Stimulated activated CD8-positive, alpha-beta memory T cell treated with anti-CD3 and anti-CD28 coated beads, Interleukin-15, amount 100 ng/mL, for 48 hours (primary cell): ENCODE measurements at places on chromosomes 1 and 21.
A peak's percentile ranks its signal among the peaks of the same experiment; 100 is the strongest.

DNA sequence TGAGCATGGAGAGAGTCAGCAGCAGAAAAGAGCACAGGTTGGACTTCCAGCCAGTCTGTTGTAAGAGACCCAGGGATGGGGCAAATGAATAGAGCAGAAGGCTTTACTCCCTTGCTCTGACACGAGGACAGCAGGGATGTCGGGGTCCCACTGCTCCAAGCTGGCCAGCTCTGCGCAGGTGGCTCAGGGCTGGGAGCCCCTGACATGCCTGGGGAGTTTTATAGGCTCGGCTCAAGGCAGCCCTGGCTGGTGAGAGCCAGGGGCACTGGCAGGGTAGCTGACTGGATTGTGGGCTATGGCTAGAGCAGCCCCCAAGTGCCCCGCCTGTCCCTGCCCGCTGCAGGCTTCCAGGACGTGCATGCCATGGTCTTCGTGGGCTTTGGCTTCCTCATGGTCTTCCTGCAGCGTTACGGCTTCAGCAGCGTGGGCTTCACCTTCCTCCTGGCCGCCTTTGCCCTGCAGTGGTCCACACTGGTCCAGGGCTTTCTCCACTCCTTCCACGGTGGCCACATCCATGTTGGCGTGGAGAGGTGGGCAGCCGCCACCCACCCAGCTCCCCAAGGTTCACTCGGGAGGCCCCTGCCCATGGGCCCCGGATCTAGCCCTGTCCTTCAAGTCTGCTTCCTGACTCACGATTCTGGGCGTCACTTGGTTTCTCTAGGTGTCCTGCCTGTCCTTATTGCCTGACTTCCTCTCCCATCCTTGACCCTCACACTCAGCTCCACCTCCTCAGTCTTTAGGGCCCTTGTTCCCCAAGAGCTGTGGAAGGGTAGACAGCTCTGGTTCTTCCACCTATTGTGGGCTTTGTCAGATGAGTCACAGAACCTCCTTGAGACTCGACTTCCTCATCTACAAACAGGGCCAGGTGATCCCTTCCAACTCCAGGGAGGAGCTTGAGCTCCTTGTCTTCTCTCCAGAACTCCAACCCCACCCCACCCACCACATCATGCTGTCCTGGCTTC, 8.2 kb downstream of the RHBG start:
- no peak for DNase-seq

DNA sequence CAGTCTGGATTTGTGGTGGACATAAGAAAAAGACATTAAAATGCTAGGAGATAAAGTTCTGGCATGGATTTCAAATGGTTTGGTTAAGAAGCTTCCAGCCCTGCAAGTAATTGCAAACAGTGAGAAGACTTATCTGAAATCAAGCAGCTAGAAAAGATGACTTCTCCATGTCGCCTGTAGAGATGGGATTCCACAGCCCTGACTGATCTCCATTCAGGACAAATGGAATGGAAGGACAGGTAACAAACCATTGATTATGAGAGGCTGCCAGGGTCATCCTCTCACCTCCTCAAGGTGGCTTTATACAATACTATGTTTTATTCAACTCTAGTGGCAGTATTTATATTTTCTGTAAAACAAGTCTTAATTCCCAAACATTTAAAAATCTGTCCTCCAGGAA, 237.9 kb downstream of the HLX start:
- DNase-seq: no peak

DNA sequence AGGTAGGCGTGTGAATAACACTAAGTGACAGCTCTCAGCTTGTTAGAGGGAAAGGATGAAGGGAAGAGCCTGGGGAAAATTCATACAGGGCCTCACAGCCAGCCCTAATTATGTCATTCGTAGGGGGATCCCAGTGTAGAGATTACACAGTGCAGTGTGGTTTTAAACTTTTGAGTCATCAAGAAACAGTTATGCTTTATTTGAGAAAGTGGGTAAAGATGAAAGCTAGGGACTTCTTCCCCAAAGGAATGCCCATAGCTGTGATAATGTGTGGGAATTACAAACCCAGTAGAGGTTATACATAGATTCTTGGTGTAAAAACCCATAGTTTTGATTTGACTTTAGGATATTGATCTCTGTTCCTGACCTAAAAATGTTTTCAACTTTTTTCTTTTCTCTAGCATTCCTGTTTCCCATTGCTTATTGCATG, 1.9 kb downstream of the TTF2 start:
- DNase-seq: no peak

DNA sequence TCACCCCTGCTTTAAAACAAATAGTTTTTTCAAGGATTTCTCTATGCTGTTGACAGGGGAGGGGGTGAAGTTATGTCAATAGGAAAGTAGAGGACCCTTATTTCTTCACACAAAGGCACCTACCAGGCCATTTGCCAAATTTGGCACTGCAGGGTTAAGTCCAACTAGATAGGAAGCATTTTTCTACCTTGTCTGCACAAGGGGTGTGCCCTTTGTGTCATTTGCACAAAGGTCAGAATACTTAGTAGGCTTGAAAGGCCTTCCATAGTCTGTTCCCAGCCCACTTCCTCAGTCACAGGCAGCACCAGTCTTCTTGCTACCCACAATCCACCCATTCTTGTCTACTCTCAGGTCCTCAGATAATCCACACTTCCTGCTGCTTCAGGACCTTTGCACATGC, 7.0 kb downstream of the TACSTD2 start:
- no peak for DNase-seq

DNA sequence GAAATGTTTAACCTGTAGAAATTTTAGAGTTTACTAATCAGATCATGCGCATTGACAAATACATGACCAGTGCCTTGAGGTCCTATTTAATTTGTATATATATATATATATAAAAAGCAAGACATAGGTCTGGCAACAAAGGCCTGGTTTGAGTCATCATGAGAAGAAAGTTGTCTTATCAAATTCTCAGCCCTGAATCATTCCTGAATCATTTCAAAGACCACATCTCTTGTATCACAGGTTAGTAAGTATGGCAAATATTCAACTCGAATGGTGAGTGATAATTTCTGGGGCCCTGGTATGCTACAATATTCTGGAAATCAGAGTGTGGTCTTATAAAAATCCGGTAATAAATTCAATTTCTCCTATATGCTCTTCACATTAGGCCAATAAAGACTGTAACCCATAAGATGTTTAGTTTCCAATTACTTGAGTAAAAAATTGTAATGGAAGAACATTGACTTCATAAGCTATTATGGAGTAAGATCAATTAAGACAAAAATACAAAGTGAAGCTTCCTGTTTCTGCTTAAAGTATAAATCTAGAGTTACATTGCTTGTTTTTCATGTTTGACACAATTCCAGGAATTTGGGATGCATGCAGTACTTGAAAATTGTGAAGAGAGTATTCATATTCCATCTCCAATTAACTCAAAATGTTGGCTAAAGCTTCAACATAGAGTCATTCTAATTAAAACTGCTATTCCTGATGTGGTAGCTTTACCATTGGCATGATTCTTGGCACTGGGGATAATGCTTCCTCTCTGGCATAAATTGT, 309.4 kb downstream of the BRINP3 start:
- no peak for DNase-seq

- DNase-seq: peak; percentile 84
These were observed at the start of gene SLC9A1 for GRCh38 chr1:27154991-27155781. Gene SLC9A1, minus strand, starts transcription at chr1:27155125. Its CDS starts 791 bp downstream, at chr1:27154334.

DNA sequence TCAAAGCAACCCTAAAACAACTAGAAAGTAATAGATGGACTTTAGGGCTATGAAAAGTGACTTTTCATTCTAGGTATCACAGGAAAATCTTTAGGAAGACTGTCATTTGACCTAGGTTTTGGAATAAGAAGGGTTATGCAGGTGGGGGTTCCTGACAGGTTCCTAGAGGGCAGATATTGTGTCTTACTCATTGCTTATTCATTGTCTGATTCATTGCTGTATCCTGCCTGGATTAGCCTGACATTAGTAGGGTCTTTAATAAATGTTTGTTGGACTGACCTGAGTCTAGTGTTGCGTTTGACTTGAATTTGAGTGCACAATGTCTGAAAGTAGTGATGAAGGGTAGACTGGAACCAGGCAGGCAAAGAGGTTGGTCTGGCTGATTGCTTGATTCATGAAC, 6.0 kb downstream of the FNBP1L start:
- DNase-seq: no peak

GRCh38 chr1:31752952-31753475, 11.1 kb downstream of the ADGRB2 start:
- DNase-seq: no peak

GRCh38 chr1:33165209-33165608, 16.6 kb downstream of the TRIM62 start:
- DNase-seq: no peak

DNA sequence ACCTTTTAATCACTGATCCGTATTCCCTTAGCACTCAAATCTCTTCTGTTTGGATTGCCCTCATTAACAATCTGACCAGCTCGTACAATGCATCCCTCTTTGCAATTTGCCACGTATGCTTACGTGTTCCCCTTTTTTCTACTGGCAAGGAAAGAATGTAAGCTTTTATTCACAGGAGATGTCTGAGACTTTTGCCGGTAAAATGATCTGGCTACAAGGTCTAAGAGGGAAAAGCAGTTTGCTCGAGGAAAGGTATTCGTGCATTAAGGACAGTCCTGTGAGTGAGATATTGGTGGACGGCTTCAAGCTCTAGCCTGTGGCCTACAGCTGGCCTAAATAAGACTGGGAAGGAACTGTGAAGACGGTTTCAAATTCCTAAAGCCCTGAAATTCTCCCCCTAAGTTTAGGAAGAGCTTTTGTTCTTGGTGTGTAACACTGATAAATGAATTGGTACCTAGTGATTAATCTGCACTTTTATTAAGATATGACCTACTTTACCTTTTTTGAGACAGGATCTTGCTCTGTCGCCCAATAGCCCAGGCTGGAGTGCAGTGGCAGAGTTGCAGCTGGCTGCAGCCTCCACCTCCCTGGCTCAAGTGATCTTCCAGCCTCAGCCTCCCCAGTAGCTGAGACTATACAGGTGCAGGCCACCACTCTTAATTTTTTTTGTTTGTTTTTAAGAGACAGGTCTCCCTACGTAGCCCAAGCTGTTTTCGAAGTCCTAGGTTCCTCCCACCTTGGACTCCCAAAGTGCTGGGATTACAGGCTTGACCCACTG, 895 bp upstream of the UBR4 start:
- DNase-seq: no peak

DNA sequence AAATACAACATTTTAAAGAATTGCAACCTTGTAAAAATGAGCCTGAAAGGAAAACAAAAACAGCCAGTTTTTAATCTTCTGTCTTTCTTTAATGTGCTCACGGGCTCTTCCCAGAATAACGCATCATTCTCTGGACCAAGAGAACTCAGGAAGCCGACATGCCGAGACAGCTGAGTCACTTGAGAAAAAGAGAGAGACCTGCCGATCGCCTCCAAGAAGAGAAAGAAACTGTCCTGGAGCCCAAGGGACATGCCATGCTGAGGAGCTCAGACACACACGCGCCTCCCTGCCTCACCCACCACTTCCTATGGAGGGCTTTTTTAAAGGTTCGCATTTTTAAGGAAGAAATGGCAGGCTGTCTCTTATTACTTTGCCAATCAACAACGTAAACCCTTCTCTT, 176.4 kb downstream of the ZNF281 start:
- DNase-seq: no peak

GRCh38 chr1:14462851-14463250, 135.6 kb upstream of the KAZN start:
- DNase-seq: no peak

GRCh38 chr1:3671371-3672180, 19.3 kb downstream of the TP73 start:
- no peak for DNase-seq

DNA sequence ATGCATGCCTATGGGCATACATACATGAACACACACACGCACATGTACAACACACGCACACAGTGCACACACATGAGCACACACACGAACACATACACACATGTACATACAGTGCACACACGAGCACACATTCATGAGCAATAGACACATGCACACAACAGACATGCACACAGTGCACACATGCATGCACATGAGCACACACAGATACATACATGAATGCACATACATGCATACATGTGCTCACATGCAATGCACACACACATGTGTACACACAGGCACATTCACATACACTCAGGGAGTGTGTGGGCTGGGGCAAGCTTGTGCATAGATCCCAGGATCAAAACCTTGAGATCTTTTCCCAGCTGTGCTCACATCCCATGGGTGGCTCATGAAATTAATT, 18.9 kb downstream of the CRYAA start:
- no peak for DNase-seq

GRCh38 chr1:53417074-53417511, 42.1 kb upstream of the DMRTB1 start:
- no peak for DNase-seq

DNA sequence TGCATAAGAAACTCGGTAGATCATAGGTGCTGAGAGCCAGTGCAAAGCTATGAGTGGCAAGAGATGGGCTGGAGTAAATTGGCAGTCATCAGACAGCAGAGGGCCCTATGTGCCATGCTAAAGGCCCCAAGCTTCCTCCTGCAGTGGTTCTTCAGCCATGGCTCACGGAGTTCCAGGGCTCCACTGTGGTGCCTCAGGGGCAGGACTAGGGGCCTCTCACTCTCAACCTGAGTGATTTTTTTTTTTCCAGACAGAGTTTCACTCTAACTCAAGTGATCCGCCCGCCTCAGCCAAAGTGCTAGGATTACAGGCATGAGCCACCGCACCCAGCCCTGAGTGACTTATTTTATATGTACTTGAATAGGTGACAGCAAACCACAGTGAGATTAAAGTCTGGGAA, 10.4 kb upstream of the GJA8 start:
- no peak for DNase-seq

DNA sequence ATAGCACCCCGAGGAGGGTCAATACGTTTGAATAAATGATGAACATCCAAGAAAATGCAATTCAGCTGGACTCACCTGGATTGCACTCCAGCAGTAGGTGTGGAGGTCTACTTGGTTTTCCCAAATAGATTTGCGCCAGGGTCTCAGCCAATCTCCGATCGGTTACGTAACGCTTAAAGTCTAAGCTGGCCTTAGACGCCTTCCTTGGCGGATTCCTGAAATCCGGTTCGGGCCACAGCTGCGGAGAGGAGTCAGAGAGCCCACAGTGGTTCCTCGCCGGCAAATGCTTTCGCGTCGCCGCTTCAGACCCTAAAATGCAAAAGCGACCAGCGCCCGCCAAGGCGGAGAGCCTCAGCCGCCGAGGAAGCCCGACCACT, 322 bp downstream of the TFB2M start:
- DNase-seq: no peak

DNA sequence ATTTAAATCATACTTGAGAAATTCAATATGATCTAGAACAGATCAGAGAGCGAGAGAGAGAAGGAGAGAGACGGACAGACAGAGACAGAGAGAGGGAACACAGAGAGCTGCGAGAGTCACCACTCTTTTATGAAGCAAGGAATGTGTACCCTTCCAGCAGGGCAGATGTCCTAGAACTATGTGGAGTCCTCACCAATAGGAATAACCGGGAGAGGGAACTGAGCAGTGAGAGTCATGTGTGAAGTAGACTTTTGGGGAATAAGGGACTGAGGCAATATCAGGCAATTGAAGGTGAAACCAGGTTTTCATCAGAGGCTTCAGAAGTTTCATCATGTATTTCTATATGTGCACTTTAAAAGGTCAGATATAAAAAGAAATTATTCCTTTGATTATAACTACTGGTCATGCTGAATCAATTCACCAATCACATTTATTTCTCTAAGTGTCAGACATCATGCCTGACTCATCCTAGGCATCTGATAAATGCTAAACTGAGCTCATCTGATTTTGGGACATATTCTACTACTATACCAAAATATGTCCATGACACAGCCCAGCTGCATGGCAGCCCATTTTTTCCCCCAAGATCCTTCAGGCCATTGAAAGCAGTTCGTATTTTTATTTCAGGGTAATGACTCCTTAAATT, 22.4 kb downstream of the VTCN1 start:
- DNase-seq: no peak

- DNase-seq: no peak
These were observed 192.3 kb downstream of the FCRL5 start for GRCh38 chr1:157360023-157360390.
